ENCODE measurements at places on chromosomes 6 and 20. TPM values are rescaled to one million over a fixed set of nuclear protein-coding genes. Genes with fewer than 3 reads are reported as not detected.

The KHDC1L gene
- not detected for total RNA-seq

DNA sequence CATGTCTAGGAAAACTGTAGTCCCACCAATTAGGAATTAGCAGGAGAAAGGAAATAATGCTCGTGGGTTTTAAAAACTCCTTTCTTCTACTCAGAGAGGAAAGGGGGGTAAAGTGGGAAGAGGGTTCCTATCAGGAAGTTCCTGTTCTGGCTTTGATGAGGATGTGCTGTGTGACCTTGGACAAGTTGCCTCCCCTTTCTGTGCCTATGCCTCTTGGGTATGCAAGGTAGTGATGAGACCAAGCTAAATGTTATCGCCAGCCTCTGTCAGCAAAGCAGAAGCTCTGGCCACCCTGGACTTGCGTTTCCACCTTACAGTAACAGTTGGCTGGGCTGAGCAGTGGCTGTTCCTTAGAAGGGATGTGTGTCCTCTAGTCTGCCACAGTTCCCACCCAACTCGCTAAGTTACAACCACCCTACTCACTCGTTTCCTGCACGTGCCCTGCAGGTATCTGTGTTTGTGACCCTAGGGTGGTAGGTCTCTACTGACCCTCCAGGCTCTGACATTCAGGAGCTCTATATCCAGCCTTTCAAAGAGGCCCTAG is 110.0 kb downstream of the PREX1 start:
- H3K27ac ChIP-seq, result peak overlapping the region; percentile 60
- no peak overlapping the region for H3K4me3 ChIP-seq
- no peaks in the 10 kb centered on the region for H3K27me3 ChIP-seq
- H3K4me1 ChIP-seq, result peaks cover 92% of the 10 kb centered on the region
- peaks cover 2% of the 10 kb centered on the region for H3K36me3 ChIP-seq

DNA sequence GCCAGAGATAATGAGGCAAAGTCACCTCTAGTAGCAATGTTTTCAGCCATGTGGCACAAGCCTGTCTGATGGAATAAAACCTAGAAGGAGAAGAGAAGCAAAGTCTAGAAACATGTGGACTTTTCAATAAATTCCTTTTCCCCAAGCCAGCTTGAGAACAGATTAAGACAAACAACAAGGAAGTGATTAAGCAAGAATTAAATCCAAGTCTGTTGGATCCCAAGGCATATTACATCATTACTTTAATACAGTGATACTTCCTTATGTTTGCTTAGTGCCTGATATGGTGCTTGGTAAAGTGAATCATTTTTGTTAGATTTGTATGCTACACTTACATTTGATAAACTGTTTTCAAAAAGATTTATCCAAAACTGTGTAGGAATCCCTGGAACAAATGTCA is 260.3 kb upstream of the FAM83B start:
- H3K27me3 ChIP-seq, result no peaks in the 10 kb centered on the region
- H3K36me3 ChIP-seq, result no peaks in the 10 kb centered on the region
- H3K27ac ChIP-seq, result no peak overlapping the region
- no peak overlapping the region for H3K4me3 ChIP-seq
- DNase-seq, result no peak

GRCh38 chr20:57224641-57225138 is 41.8 kb downstream of the BMP7 start:
- H3K27me3 ChIP-seq, result no peaks in the 10 kb centered on the region
- no peak overlapping the region for H3K4me3 ChIP-seq
- H3K4me1 ChIP-seq, result no peaks in the 10 kb centered on the region
- H3K27ac ChIP-seq, result no peak overlapping the region
- H3K36me3 ChIP-seq, result no peaks in the 10 kb centered on the region
- no peak for DNase-seq

DNA sequence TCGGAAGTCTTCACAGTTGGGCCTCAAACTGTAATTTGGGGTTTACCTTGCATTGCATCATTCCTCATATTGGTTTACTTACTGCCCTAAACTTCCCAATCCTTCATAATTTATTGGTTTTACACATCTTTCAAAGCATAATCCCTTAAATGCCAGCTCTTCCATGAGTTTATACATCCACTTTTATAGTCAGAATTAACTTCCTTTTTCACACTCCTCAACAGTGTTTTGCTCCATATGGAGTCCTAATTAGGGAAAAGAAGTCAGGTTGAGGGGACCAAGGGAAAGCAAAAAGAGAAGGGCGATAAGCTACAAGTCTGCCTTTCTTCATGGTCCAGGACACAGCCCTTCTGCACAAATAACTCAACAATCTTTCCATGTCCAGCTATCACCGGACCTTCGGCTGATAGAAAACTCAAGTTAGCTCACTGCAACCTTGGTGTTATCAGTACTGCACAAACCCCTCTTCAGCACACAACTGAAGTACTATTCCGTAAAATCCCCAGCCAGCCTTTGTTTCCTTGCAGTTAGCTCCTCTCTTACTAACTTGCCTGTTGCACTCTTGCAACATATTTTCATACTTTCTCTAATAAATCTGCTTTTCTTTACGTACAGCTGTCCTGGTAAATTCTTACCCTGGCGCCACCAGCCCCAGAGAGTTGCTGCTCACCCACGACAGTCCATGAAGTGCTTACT is 2.0 kb downstream of the EEF1E1 start:
- DNase-seq, result no peak
- no peaks in the 10 kb centered on the region for H3K27me3 ChIP-seq
- H3K36me3 ChIP-seq, result peaks cover 16% of the 10 kb centered on the region
- peaks cover 19% of the 10 kb centered on the region for H3K4me1 ChIP-seq
- no peak overlapping the region for H3K4me3 ChIP-seq
- H3K27ac ChIP-seq, result no peak overlapping the region

- DNase-seq, result no peak
- H3K4me1 ChIP-seq, result no peaks in the 10 kb centered on the region
- no peaks in the 10 kb centered on the region for H3K36me3 ChIP-seq
- no peak overlapping the region for H3K4me3 ChIP-seq
- H3K27ac ChIP-seq, result no peak overlapping the region
These were observed 206.6 kb upstream of the PREP start for GRCh38 chr6:105609375-105609991.

DNA sequence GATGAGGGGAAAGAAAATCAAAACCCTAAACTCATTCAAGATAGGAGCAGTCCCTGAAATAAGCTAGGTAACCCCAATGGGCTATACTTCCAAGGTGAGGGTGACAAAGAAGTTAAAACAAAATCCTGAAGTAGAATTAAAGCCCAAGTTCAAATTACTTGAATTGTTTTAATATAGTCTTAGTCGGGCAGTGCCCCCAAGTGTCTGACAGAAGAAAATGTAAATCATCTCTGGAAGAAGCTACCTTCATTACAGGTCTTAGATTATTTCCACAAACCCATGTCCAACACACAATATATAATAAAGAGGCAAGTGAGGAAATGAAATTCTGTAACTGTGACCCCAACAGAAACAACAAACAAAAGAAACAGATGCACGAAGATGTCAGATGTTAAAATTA is 36.8 kb upstream of the L3MBTL3 start:
- no peaks in the 10 kb centered on the region for H3K36me3 ChIP-seq
- no peak overlapping the region for H3K27ac ChIP-seq
- no peak overlapping the region for H3K4me3 ChIP-seq
- H3K27me3 ChIP-seq, result no peaks in the 10 kb centered on the region
- H3K4me1 ChIP-seq, result no peaks in the 10 kb centered on the region
